ENCODE measurements at places on chromosomes 4 and X.

DNA sequence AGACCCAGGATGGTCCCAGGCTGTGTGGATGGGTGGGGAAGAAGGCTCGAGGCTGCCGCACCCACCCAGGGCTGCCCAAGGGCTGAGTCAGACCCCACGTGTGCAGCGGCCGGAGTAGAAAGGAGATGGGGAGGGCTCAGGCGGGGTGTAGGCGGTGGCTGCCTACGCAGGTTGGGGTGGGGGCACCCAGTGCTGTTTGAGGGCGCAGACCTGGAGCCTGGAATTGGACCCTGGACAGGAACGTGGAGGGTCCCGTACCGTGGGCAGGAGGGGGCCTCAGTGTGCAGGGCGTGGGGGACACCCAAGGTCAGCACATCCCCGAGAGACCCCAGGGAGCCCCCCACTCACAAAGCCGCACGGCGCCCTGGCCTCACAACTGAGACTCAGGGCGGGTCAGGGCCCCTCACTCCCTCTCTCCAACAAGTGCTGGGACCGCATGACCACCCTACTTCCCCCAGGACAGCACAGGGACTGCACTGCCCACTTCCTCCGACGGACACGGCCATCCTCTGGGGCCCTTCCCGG lies 79.9 kb downstream of the FAM53A start:
- DNase-seq = no peak

- peak; percentile 90 for DNase-seq
These were observed 8.9 kb upstream of the HTRA3 start for GRCh38 chr4:8260656-8261111.

- no peak for DNase-seq
These were observed 25.7 kb upstream of the TMPRSS11A start for GRCh38 chr4:67988991-67989390.

DNA sequence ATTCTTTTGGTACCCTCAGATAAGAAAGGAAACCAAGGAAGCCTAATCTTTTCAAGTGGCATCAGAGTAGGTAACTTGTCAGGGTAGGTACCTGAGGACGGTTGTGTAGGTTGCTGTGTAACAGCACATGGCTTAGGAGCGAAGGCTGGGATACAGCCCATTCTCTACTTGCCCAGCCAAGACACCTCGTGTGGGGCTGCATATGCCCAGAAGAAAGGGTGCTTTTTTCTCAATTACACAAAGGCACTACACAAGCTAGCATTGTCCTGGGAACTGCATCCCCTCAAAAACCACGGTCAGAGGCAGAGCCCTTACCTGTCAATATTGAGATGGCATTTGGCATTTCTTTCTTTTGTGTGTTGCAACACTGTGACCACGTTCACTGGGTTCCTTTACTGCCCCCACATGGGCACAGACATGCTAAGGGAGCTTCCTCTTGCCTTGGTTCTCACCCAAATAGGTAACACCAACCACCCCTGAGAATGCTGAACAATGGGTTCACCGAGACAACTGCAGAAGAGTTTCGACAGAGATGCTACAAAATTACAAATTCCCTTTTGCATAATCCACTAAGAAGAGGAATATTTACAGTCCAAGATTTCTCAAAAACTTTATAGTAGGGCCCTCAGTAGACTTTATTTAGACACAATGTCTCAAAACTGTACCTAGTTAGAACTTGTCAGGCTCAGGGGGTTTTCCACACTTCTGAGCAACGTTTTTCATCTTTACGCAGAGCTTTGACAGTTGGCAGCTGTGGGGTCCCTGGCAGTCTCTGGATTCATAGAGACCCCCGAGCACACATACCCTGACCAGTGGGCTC lies 35.8 kb upstream of the TNIP3 start:
- no peak for DNase-seq

DNA sequence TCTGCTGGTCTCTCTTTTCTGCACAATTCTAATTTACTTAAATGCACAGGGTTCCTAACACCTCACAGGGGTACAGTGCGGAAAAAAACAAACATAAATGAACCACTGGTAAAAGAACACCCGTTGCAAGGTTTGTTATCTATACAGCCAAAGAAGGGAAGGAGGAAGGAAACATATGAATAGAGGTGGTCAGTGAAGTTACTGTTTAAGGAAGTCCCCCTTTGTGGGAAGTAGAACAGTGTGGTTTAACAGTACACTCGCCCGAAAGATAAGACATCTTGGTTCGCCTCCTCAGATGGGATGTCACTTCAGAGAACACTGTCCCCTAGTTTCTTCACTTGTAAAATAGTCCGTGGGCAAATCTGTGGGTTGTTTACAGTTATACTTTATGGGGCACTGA lies 57.5 kb downstream of the TEC start:
- DNase-seq = no peak

DNA sequence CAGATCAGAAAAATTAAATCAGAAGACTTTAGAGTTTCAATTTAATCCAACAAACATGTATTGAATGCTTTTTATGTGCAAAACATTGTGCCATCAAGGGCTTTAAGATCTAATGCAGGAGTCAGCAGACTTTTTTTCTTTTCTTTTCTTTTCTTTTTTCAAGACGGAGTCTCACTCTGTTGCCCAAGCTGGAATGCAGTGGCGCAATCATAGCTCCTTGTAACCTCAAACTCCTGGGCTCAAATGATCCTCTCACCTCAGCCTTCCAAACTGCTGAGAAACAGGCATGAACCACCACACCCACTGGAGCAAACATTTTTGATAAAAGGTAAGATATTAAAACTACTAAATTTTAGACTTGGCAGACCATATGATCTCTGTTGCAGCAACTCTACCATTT lies 24.6 kb upstream of the LRBA start:
- DNase-seq = no peak

DNA sequence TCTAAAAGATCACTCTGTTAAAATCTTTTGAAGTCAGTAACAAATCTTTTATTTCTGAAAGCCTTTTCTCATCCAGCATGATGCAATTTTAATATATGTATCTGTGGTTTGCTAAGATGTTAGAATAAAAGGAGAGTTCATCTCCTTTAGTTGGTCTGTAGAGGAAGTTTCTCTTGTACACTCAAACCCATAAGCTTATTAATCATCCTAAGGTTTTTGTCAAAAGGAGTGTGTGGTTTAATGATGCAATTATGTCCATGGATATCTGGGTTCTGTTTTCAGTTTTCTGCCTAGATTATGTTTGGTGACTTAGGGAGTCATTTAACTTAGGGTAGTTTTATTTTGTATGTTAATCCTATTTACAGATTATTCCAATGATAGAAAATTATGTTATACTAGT lies 52.1 kb upstream of the NDST4 start:
- DNase-seq = no peak

- no peak for DNase-seq
These were observed 263.9 kb downstream of the ADAMTS3 start for GRCh38 chr4:72305080-72305479.

GRCh38 chr4:7425591-7426468 lies 8.9 kb downstream of the PSAPL1 start:
- no peak for DNase-seq

DNA sequence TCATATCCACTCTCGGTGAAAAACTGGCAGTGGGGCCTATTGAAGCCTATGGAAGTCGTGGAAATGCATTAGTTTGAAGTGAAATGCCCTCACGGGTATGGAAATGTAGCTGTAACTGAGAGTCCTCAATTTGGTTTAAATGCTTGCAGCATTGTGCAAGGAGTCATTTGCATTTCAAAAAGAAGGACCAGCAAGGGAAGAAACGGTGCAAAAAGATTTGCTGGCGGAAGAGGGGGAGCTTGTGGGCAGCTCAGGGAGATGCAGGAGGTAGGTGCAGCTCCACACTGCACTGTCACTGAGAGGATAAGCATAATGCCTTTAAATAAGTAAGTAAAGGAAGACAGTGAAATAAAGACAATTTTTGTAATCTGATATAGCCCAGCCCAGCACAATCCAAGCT lies 400.4 kb upstream of the DIPK2B start:
- no peak for DNase-seq

DNA sequence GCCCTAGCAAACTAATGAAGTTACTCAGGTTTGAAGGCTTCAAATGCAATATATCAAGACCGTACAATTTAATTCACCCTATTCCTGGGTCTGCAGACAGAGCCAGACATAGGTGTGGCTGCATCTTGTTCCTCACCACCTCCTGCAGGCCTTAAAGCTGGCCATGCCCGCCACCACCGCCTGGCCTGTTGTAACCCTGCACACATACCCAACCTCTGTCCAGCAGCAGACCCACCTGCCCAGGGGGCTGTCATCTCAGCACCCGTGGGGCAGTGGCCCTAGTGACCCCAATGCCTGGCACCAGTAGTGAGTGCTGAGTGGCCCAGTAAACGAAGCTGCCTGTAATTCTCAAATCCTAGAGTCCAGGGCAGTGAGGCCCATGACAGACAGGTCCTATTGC lies 40.7 kb downstream of the ZBTB49 start:
- DNase-seq = no peak

- DNase-seq = no peak
These were observed 1157.3 kb downstream of the PCDH7 start for GRCh38 chr4:31877429-31877828.

GRCh38 chrX:32871636-32872035 lies 339.7 kb downstream of the DMD start:
- no peak for DNase-seq

DNA sequence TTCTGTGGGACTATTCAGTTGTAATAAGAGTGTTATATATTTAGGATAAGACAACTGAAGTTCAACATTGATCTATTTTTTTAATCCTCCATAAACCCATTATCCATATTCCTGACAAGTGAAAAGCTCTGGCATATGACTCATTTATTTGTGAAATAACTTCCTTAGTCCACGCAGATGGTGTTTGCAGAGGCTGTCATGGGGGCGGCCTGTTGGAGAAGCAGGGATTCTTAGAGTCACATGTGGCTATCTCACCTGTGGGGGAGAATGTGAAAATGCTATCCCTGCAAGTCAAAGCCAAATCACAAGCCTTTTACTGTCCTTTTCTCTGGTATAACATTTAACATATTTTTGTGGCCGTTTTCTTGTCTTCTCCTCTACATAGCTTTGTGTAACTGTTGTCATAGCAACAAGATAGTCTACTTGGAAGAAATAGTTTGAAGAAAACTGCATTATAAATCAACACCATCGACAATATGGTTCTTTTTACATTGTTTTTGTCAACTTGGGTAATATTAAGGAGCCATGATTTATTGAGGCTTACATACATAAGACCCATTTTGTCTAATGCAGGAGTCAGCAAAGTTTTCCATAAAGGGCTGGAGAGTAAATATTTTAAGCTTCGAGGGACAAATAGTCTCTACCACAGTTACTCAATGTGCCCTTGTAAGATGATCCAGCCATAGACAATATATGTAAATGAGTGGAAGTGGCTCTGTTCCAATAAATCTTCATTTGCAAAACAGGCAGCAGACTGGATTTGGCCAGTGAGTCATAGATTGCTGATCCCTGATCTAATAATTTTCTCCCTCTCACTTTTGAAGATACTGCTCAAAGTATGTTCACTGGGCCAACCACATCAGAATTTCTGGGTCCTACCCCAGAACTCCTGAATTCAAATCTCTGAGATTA lies 395.0 kb downstream of the DTHD1 start:
- DNase-seq = no peak

- no peak for DNase-seq
These were observed 475.0 kb upstream of the PCDH7 start for GRCh38 chr4:30245140-30245539.

GRCh38 chrX:6449946-6450345 lies 85.0 kb downstream of the VCX3A start:
- no peak for DNase-seq

DNA sequence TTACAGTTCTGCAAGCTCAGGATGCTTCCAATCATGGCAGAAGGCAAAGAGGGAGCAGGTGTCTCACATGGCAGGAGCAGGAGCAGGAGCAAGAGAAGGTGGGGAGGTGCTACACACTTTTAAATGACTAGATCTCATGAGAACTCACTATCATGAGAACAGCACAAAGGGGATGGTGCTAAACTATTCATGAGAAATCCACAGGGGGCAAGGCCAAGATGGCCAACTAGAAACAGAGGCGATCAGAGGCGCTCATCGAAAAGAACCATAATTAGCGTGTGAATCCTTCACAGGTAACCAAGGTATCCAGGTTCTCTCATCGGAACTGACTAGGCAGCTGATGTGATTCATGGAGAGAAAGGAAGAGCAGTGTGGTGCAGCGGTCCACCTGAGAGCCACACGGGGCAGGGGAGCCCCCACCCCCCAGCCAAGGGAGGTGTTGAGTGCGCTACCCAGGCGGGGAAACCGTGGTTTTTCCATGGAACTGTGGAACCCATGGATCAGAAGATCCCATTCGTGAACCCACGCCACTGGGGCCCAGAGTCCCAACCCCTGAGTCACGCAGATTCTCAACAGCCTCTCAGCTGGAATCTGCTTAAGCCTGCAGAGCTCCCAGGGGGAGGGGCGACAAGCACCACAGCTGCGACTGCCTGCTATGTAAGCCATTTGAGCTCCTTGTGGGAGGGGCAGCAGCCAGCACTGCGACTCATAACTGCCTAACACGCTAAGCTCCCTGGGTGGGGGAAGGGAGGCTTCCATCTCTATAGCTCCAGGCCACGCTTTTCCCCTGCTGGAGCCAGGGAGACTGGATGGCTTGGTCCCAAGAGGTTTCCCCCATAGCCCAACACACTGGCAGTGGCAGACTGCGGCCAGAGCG lies 46.7 kb downstream of the FGF16 start:
- DNase-seq = no peak

GRCh38 chr4:76943129-76943620 lies 6.4 kb upstream of the SEPTIN11 start:
- no peak for DNase-seq

GRCh38 chr4:2044542-2045517 lies 14.3 kb upstream of the NAT8L start:
- no peak for DNase-seq

GRCh38 chrX:119758731-119759247 lies 401 bp downstream of the SOWAHD start:
- DNase-seq = no peak

DNA sequence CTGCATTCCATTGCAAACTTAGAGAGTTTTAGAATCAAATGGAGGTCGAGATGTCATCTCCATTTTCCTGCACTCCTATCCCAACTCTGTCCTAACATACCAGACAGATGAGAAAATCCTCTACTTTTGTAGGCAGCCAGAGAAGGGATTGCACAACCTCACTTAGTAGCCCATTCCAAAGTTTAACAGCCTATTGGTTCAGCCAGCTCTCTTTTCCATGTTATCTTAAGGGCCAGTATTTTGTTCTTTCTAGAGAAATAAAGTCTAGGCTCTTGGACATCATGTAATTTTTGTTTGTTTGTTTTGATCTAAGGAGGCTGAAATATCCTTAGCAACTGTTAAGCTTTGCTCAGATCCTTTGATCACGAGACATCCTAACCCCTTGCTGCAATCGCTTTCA lies 173.0 kb downstream of the COX18 start:
- DNase-seq = peak; percentile 90

DNA sequence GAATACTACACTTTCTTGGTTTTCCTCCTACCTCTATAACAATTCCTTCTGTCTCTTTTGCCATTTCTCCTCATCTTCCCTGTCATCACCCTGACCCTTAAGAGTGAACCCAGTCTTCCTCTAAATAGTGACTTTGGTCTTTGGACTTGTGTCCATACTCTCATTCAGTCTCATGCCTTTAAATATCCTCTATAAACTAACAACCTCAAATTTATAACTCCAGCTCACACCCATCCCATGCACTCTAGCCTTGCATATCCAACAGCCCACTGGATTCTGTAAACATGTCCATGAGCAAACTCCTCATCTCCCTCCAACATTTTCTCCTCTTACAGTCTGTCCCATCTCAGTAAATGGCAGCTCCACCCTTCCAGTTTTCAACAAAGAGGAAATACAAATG lies 15.0 kb downstream of the BCLAF3 start:
- DNase-seq = no peak

- DNase-seq = peak; percentile 99
These were observed 13.0 kb upstream of the SEPSECS start for GRCh38 chr4:25172961-25173915.

GRCh38 chr4:6619466-6620255 lies 20.8 kb upstream of the MRFAP1 start:
- DNase-seq = no peak

Data from BJ (cell line).